ENCODE measurements at places on chromosomes 7 and 10. TPM values are rescaled to one million over a fixed set of nuclear protein-coding genes. Genes with fewer than 3 reads are reported as not detected.
A peak's percentile ranks its signal among the peaks of the same experiment; 100 is the strongest.

The ZNF783 gene
- 15.9 TPM for total RNA-seq

The RBM20 gene
- 2.2 TPM for total RNA-seq

GRCh38 chr7:150949971-150950491, 28.1 kb downstream of the KCNH2 start:
- no peak for DNase-seq

GRCh38 chr7:69598081-69598486, at the start of gene AUTS2:
AUTS2 (plus strand) TSS chr7:69598475; CDS start chr7:69599654, 1,179 bp downstream.
- DNase-seq: peak; percentile 96

- no peak for DNase-seq
These were observed 115.9 kb downstream of the VIPR2 start for GRCh38 chr7:159028508-159029401.

Data from umbilical cord (tissue), 2 donors.